Activated CD8-positive, alpha-beta T cell treated with anti-CD3 and anti-CD28 coated beads for 36 hours (primary cell): ENCODE measurements at places on chromosomes 2 and 18.
A peak's percentile ranks its signal among the peaks of the same experiment; 100 is the strongest.

DNA sequence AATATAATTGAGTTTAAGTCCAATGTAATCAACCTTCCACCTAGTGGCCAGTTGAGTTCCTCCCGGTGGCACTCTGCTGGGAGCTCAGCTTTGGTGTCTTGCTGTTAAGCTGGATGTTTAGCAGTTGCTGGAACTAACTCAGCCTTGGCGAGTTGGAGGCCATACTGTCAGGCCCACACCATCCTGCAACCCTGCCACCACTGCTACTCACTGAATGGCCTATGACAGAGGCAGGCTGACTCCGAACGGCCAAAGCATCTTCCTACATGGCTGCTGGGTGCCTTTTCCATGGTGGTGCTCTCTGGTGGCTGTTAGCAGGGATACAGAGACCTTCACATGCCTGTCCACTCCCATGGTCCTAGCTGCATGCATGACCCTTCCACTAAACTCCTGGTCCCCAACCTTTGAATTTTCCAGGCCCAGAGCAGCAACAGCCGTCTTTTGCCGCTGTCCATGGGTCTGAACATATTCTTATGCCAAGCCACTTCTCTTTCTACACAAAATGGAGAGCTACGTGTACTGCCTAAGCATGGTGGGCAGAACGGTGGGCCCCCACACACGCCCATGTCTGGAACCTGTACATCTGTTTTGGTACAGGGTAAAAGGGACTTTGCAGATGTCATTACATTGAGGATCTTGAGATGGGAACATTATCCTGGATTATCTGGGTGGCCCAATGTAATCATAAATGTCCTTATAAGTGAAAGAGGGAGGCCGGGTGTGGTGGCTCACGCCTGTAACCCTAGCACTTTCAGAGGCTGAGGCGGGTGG is 15.0 kb upstream of the TRAF3IP1 start:
- H3K4me1 ChIP-seq = no peaks in the 10 kb centered on the region
- H3K27me3 ChIP-seq = peaks cover 3% of the 10 kb centered on the region
- DNase-seq = no peak
- H3K4me3 ChIP-seq = no peak overlapping the region
- H3K36me3 ChIP-seq = no peaks in the 10 kb centered on the region
- no peak overlapping the region for H3K27ac ChIP-seq

GRCh38 chr18:54946149-54946581 is 13.1 kb downstream of the CCDC68 start:
- peak overlapping the region; percentile 70 for H3K27ac ChIP-seq
- DNase-seq = peak; percentile 16
- H3K4me3 ChIP-seq = peak overlapping the region; percentile 71
- H3K4me1 ChIP-seq = peaks cover 13% of the 10 kb centered on the region
- no peaks in the 10 kb centered on the region for H3K36me3 ChIP-seq
- peaks cover 2% of the 10 kb centered on the region for H3K27me3 ChIP-seq

DNA sequence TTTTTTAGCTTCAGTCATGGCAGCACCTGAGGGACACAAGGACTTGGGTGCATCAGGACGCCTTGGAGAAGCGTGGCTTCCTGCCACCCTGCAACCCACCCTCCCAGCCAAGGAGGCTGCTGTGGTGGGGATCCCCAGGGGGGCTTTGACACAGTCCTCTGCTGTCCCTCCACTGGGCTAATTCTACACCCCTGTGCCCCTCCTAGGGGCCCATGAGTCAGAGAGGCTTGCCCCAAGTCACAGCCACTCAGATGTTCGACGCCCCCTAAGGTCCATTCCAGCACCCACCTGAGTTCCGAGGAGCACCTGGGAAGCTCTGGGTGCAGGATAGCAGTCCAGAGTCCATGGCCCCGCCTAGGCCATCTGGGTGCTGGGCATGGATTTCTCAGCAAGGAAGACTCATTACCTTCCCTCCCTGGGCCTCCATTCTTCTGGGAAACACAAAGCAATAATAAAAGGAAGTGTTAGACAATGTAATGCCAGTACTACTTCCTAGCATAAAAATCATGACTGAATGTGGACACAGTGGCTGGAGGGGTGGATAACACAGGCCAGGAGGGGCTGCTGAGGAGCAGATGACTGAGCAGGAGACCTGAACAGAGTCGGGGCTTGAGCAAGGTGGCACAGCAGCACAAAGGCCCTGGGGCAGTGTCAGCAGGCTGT is 3.7 kb downstream of the ALPG start:
- H3K4me1 ChIP-seq = peaks cover 14% of the 10 kb centered on the region
- H3K4me3 ChIP-seq = no peak overlapping the region
- H3K27me3 ChIP-seq = peaks cover 14% of the 10 kb centered on the region
- no peaks in the 10 kb centered on the region for H3K36me3 ChIP-seq
- H3K27ac ChIP-seq = no peak overlapping the region

DNA sequence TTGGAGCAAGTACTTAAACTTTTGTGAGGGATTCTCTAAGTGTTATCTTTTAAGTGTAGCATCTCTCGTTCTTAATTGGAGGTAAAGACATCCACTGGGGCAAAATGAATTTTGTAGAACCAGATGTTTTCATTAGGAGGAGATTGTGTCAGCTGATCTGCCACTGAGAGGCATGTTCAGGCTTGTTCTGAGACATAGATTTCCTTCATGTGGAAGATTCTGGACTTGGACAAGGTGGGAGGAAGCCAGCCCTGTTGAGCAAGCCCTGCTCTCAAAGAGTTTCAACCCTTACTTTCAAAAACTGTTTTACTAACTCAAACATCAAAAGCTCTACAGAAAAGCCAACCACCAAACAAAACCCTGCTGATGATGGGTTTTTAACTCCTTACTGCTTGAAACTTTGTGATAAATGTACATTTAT is 6.5 kb downstream of the MAP4K4 start:
- H3K36me3 ChIP-seq = peaks cover 21% of the 10 kb centered on the region
- peak overlapping the region; percentile 80 for H3K27ac ChIP-seq
- peaks cover 70% of the 10 kb centered on the region for H3K4me1 ChIP-seq

GRCh38 chr2:189580241-189580651 is 340 bp downstream of the SLC40A1 start:
- H3K36me3 ChIP-seq = no peaks in the 10 kb centered on the region
- H3K27me3 ChIP-seq = peaks cover 25% of the 10 kb centered on the region
- peak overlapping the region; percentile 74 for H3K4me3 ChIP-seq
- peak overlapping the region; percentile 1 for H3K27ac ChIP-seq
- peak; percentile 48 for DNase-seq
- H3K4me1 ChIP-seq = peaks cover 25% of the 10 kb centered on the region

- H3K4me3 ChIP-seq = no peak overlapping the region
- DNase-seq = no peak
- H3K27ac ChIP-seq = no peak overlapping the region
- no peaks in the 10 kb centered on the region for H3K4me1 ChIP-seq
- peaks cover 5% of the 10 kb centered on the region for H3K27me3 ChIP-seq
Observed at GRCh38 chr2:173696274-173696673, 268.9 kb downstream of the SP3 start.
